ENCODE measurements at places on chromosomes 16 and 17. TPM values are rescaled to one million over a fixed set of nuclear protein-coding genes. Genes with fewer than 3 reads are reported as not detected.

GRCh38 chr16:8103649-8104289, 486.5 kb downstream of the TMEM114 start:
- no peak for DNase-seq

DNA sequence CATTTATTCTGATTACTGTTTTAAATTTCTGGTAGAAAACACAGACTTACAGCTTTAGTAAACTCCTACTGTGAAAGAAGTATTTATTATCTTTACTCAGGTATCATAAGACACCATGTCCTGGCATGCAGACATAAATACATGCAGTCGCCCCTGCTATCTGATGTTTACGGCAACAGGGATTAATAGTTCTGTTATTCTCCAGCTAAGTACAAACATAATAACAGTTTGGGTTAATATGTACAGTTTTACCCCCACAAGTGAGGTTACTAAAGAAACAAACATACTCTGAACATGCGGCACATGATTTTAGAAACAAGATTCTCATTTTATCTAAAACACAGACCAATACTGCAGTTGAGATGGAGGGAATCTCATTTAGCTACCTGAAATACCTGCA, 170.8 kb downstream of the ABCA8 start:
- DNase-seq = no peak

- DNase-seq = peak; percentile 94
Observed at GRCh38 chr17:79988185-79988971, 47.3 kb downstream of the TBC1D16 start.

DNA sequence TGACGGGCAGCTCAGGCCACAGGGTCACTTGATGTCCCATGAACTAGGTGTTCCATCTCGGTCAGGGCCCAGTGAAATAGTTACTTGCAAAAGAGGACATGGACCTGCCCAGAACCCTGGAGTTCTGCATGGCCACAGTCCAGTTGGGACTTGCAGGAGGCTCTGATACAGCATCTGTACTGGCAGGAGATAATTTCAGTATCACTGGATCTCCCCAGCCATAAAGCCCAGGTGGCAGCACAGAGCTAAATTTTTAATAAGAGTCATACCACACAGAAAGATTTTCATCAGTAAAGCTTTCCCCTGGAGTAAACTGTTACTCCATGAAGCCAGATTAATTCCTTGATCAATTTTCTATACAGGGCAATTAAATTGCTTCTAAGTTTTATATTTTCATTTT, 18.0 kb upstream of the SLC16A5 start:
- DNase-seq = peak; percentile 51

DNA sequence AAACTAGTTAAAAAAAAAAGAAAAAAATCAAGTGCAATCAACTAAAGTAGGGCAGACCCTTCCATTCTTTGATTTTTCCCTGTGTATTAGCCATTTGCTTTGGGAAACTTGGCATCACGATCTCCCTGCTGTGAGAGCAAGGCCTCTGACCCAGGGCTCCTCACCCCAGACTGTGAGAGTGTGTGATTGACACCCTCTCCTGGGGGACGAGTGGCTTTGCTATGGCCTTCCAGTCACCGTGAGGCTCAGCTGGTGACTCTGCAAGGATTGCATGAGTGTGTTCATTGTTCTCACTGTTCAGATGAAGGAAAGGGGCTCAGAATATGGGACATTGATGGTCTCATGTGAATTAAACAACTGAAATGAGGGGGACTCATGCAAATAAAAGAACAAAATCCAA, 69.0 kb upstream of the BCAR1 start:
- DNase-seq = no peak

GRCh38 chr16:324451-325334, 27.8 kb downstream of the AXIN1 start:
- DNase-seq = peak; percentile 15

GRCh38 chr16:72818236-72818845, 229.6 kb downstream of the ZFHX3 start:
- DNase-seq = no peak

GRCh38 chr16:87325423-87325858, 8.2 kb upstream of the C16orf95 start:
- no peak for DNase-seq

- DNase-seq = no peak
Observed at GRCh38 chr16:79005096-79005495, 595.4 kb downstream of the MAF start.

DNA sequence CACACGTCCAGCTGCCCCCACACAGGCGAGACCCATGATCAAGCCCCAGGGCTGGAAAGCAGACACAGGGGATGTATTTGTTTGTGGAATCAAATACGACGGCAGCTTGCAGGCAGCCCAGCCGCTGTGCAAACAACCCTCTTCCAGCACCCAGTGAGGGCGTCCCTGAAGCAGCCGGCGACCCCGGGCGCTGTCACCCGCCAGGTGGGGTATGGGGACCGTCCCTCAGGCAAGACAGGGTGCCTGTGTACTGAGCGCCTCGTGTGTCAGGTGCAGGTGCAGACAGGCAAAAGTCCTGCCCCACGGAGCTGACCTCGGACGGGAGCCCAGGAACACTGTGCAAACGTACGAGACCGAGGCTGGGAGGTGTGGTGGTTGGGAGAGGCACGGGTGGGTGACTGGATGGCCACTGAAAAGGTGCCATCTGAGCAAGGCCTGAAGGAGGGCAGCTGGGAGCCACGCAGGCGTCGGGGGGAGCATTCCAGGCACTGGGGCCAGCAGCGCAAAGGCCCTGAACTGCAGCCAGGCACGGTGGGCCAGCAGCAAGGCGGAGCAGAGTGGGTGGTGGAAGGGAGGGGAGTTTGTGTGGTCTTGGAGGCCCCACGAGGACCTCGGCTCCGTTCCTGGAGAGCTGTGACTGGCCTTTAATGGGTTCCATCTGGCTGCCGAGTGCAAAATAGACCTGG, 48.5 kb downstream of the CBFA2T3 start:
- DNase-seq = no peak

- no peak for DNase-seq
Observed at GRCh38 chr17:10172241-10172741, 26.1 kb downstream of the GAS7 start.

DNA sequence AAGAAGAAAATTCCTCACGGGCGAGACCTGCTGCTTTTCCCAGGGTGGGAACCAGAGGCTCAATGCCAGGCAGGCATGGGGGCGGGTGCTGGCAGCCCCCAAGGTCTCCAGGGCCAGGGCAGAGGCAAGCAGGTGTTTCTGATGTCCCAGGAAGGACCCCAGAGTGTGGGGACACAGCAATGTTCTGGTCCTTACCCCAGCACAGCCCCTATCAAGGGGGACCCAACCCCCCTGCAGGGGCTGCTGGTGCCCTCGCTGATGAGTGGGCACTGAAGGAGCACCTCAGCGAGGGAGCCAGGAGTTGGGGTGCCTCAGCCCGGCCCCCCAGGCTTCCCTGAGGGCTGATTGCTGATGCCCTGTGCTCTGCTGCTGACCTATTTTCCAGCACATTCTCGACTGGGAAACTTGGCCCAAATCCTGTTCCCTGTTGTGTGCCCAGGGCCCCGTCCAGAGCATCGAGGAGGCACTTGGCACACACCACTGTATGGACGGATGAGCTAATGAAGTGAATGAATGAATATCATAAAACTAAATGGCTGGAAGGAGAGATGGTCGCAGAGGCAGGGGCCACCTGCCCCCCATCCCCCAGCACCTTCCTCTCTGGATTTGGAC, 2.8 kb downstream of the DBNDD1 start:
- no peak for DNase-seq

- DNase-seq = no peak
Observed at GRCh38 chr16:57263541-57264351, 18.7 kb downstream of the ARL2BP start.

DNA sequence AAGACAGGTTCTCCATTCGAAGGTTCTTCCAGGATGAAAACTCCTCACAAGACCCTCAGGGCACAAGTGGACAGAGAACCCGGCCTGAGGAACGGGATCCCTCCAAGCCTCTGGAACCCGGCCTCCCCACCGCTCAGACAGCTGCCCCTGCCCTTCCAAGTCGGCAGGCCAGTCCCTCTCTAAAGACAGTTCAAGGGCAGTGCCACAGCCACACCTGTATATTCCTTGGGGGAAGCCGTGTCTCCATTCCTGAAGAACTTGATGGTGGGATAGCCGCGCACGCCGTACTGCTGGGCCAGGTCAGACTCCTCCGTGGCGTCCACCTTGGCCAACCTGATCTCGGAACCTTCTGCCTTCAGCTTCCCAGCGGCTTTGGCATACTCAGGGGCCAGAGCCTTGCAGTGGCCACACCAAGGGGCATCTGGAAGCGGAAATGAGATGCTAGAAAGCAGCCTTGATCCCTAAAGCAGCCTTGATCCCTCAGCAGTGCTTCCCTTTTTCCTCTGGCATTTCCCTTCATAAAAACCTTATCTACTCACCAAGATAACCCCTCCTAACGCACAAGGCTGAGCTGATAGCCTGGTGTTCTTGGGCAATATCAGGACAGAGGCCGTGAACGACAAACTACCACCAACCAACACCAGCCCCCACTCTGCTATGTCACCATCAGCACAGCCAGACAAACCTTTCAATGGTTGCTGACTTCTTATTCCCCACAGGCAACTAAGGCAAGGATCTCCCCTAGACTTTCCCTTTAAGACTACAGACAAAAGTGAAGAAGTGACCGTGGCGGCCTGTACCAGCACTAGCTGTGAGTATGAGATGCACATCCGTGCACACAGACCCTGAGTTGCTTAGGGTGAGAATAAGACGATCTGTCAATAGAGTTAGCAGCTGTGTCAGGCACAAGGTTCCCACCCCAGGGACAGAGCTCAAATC, 1.1 kb downstream of the P4HB start:
- DNase-seq = no peak

The MT1F gene
- total RNA-seq = 0.51 TPM

The SLC38A8 gene
- total RNA-seq = not detected

The FSCN2 gene
- 0.76 TPM for total RNA-seq

The SLC16A5 gene
- 4.6 TPM for total RNA-seq

The HSPB9 gene
- under 0.01 TPM for total RNA-seq

The CACNA1H gene
- total RNA-seq = under 0.01 TPM

The RAMP2 gene
- 25.9 TPM for total RNA-seq

The TMEM114 gene
- total RNA-seq = not detected

Data from dermis microvascular lymphatic vessel endothelial cell (primary cell).